ENCODE measurements at places on chromosomes 16 and 17. TPM values are rescaled to one million over a fixed set of nuclear protein-coding genes. Genes with fewer than 3 reads are reported as not detected.

Gene VPS9D1
- total RNA-seq = 18.3 TPM

Gene AFMID
- total RNA-seq = 18.8 TPM

Gene XYLT1
- total RNA-seq = 13.1 TPM

Gene CCL4
- total RNA-seq = 5.8 TPM

Gene RCVRN
- total RNA-seq = 0.14 TPM

Gene CLDN6
- total RNA-seq = not detected

Gene TP53TG3F
- total RNA-seq = not detected

Gene SEPTIN1
- 4.2 TPM for total RNA-seq

Gene SYT17
- 1.8 TPM for total RNA-seq

Gene COQ7
- 15.4 TPM for total RNA-seq

Gene USP43
- not detected for total RNA-seq

Gene FNDC8
- not detected for total RNA-seq

Gene CCL3
- 42.9 TPM for total RNA-seq

Gene ITPRIPL2
- 118 TPM for total RNA-seq

Gene HOXB4
- 6.2 TPM for total RNA-seq

Gene GDPD1
- total RNA-seq = 1.8 TPM

Gene TEX14
- not detected for total RNA-seq

Gene KRT28
- not detected for total RNA-seq

Gene MSLN
- not detected for total RNA-seq

Gene EVI2B
- 14.4 TPM for total RNA-seq

Gene BTBD17
- not detected for total RNA-seq

Gene SCNN1B
- not detected for total RNA-seq

Gene CD300LB
- 0.81 TPM for total RNA-seq

Gene FN3KRP
- total RNA-seq = 15.6 TPM

Gene SKAP1
- 2.6 TPM for total RNA-seq

Gene HOXB1
- not detected for total RNA-seq

Gene TRPV3
- total RNA-seq = not detected

Gene KCNJ2
- total RNA-seq = 5.0 TPM

Gene SLFN14
- total RNA-seq = not detected

Gene MRPS23
- total RNA-seq = 16.2 TPM

Gene IRF8
- total RNA-seq = 27.0 TPM

Gene GAST
- total RNA-seq = not detected

Gene KRT33A
- not detected for total RNA-seq

Gene CDRT4
- total RNA-seq = 13.5 TPM

Gene ADAM11
- 0.41 TPM for total RNA-seq

Gene KRT32
- not detected for total RNA-seq

Gene KRT20
- not detected for total RNA-seq

Gene EXOC3L1
- 0.68 TPM for total RNA-seq

Gene C17orf50
- not detected for total RNA-seq

Gene CDT1
- 0.71 TPM for total RNA-seq

Gene BORCS6
- total RNA-seq = 13.8 TPM

Gene CCL15
- total RNA-seq = not detected

Gene ATP2C2
- total RNA-seq = 0.54 TPM

Gene CBX4
- total RNA-seq = 6.2 TPM
